ENCODE measurements at places on chromosomes 2 and 18.

DNA sequence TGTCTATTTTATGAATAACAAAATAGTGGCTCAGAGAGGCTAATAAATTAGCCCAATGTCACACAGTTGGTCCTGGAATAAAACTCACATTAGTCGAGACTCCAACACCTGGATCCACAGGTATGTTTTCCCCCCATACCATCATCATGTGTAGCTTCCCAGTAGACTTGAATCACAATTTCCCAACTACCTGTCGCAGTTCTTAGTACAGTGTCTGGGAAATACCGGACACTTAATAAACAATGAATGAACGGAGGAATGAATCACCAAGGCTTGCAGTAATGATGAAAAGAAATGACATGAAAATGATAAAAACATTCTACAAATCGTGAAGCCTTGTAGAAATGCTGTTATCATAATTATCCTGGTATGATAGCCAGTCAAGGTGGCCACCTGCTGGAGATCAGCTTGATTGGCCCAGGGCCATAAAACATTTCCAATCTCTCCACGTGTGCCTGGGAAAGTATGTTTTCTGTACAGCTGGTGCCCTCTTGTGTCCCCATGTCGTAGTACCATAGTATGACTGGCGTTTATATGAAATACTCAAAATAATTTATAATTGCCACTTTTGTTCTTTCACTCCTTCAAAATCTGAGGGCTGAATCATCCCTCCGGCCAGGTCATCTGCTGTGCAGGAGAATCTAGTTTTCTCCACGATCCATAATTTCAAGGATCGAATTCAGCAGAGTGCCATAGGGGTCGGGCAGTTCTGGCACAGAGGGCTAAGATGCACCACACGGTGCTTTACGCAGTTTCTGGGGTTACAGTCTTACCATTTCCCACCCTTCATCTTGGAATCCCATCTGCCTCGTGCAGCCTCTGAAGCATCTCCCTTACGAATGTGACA, 95.4 kb downstream of the LAMA1 start:
- no peak for DNase-seq

- DNase-seq = no peak
These were observed 479.2 kb upstream of the DSEL start for GRCh38 chr18:67995769-67996168.

DNA sequence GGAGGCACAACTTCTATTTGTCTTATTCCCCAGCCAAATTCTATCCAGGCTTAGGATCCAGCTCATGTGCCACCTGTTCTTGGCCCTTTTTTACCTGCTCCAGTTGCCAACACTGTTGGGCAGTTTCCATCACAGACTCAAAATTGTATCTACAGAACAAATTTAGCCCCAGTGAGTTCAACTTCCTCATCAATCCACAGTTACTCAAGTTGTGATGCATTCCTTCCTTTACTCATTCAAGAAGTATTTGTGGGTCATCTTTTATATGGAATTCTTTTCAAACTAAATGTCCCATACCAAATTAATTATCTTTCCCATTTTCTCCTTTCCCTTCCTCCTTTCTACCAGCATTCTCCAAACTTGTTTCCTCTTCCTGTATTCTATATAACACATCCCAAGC, 12.7 kb upstream of the DDX18 start:
- DNase-seq = no peak

DNA sequence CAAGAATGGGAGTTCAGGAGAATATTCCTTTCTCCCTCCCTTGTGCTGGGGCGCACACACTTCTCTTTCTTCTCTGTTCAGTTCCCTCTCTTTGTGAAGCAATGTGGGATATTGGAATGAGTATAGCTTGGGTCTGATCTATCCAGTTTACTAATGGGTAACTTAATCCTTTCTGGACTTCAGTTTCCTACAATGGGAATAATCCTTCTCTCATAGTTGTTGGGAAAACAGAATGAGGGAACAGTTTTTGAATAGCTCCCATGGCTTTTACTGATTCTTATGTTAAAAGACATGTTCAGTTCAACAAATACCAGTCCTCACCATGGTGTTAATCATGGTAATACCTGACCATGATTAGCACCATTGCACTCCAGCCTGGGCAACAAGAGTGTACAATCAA, 93.1 kb downstream of the ARL4C start:
- no peak for DNase-seq

- no peak for DNase-seq
These were observed 34.9 kb downstream of the HDAC4 start for GRCh38 chr2:239365782-239366435.

DNA sequence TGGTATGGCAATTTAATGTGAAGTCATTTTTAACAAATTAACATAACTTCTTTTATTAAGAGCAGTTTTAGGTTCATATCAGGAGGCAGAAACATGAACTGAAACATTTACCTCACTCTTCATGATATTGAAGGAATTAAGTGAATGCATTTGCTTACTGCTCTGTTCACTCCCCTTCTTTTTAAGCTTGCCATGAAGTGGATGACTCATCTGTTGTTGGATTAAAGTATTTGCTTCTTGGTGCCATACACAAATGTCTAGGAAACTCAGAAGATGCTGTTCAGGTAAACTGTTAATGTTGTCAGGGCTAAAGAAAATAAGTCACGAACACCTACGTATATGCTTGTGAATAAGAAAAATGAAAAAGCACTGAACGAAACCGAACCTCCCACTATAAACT, 10.2 kb upstream of the CABYR start:
- no peak for DNase-seq

- DNase-seq = no peak
These were observed 33.4 kb downstream of the CDK15 start for GRCh38 chr2:201839727-201840126.

DNA sequence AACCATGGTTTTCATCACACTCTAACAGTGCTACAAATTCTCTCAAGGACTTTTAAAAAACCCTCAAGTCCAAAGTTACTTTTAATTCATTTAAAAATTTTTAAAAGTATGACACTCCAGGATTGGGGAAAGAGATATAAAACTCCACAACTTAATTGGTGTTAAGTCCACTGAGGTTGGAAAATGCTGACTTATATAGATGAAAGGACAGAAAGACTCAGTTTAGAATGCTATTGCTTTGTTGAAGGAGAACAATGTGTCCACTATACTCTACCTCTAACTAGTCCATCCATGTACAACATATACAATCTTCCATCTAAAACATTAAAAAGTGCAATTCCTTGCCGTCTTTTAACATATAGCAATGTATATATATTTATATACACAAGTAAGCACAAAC, 41.2 kb downstream of the CABYR start:
- no peak for DNase-seq

GRCh38 chr18:923144-923866, 18.6 kb downstream of the ADCYAP1 start:
- no peak for DNase-seq

- DNase-seq = no peak
These were observed 6.9 kb downstream of the GPR17 start for GRCh38 chr2:127652786-127653357.

DNA sequence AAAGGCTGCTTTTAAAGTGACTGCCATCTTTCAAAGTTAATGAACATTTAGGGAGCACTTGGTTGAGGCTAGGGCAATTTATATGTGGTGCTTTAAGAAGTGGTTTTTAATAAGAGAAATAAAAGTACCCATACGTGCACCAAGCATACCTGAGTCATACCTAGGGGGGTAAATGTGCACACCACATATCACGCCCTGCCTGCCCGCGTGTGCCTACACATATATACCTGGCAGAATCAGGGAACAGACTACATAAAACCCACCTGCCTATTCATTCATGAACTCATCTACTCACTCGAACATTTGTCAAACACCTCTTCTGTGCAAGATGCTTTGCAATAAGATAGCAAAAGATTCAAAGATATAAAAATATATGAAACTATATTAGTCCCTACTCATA, 69.3 kb upstream of the TMEM200C start:
- no peak for DNase-seq

GRCh38 chr2:236629961-236630872, 60.6 kb downstream of the ACKR3 start:
- no peak for DNase-seq

GRCh38 chr2:161068670-161069069, 91.6 kb upstream of the TANK start:
- no peak for DNase-seq
